ENCODE measurements at places on chromosomes 4 and X. TPM values are rescaled to one million over a fixed set of nuclear protein-coding genes. Genes with fewer than 3 reads are reported as not detected.
A peak's percentile ranks its signal among the peaks of the same experiment; 100 is the strongest.

GRCh38 chrX:292900-293897 lies 12.0 kb downstream of the PLCXD1 start:
- DNase-seq = peak; percentile 80

DNA sequence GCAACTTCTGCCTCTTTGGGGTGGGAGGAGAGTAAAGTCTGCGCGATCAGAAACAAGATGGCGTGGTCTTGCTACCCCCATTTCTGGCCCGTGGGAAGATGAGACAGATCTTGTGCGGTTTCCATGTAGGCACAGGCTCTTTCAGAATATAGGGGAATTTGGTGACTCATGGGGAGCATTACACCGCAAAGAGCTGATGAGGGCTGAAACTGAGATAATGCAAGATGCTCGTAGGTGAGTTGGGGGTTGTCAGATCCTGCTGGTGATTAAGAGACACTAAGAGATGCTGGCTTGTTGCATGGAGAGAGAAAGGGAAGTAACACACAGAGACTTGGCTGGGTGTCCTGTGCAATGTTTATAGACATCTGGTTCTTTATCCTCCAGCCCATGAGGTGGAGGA lies 1.5 kb downstream of the EVC start:
- peak; percentile 94 for DNase-seq

GRCh38 chr4:7070729-7071511 lies 3.1 kb upstream of the GRPEL1 start:
- DNase-seq = peak; percentile 94

GRCh38 chr4:154559494-154560418 lies 3.1 kb upstream of the FGB start:
- peak; percentile 47 for DNase-seq

DNA sequence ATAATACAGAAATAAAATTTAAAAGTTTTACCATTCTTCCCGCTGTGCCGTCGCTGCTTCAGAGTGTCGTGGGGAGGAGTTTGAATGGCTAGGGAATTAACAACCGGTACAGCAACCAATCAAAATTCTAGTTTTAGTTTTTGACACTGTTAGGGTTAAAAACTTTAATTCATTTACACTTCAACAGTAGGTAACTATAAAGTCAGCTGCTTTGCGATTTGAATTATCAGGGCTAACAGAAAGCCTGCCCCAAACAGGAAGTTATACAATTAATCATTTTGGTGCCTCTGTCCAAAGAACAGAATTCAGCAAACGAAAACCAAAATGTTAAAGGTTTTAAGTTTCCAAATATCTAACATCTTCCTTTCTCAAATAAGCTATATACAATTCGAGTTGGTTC lies 2.3 kb downstream of the HNRNPD start:
- DNase-seq = peak; percentile 69

DNA sequence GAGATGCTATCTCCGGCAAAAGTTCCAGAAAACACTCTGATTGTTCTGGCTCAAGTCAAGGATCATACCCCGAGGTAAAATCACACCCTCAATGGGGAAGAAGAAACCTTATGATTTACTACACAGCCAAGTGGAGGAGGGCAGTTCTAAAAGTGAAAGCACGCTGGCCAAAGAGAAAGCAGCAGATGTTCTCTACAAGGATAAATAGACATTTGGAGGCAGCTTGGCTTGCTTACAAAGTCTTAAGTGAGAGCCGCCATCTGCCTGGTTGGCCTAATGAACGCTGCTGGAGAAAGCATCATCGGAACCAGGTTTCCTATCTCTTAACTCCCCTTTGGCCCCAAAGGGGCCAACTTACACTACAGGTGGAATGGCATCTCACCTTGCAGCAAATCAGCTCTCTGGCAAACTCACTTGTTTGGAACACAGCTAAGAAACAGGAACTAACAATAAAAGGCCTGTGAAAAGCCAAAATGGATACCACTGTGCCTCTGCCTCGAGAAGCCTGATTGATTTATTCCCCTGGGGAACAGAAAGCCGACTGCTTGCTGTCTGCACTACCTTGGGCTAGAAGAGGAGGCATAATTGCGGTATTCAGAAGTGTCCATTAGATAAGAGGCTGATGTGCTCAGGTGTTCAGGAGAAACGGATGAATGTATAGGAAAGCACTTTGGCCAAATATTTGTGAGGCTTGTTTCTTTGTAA lies 22.8 kb downstream of the FRAS1 start:
- DNase-seq = no peak

GRCh38 chrX:134619838-134620237 lies 38.4 kb downstream of the PLAC1 start:
- no peak for DNase-seq

GRCh38 chr4:112147697-112148096 lies 2.4 kb downstream of the FAM241A start:
- peak; percentile 86 for DNase-seq

DNA sequence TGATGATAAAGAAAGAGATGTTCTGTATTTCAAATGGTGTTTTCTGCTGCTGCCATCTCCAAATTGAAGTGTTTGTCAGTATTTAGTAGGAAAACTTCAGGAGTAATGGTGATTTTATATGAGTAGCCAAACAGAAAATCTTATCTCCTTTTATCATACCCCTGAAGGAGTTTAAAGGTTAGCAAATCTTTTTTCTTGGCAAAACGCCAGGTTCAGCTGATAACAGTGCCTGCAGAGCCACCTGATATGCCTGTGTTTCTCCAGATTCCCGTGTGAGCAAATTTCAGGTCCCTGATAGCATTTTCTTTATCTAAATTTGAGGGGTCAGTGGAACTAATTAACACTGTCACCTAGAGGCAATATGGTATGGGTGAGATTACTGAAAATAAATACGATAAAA lies 65.8 kb upstream of the ETNPPL start:
- DNase-seq = no peak

GRCh38 chrX:63664741-63665140 lies 120.3 kb downstream of the ARHGEF9 start:
- DNase-seq = no peak

- DNase-seq = no peak
Measured at GRCh38 chr4:10225096-10225495, 108.5 kb upstream of the WDR1 start.

GRCh38 chr4:38534344-38535045 lies 129.5 kb upstream of the KLF3 start:
- DNase-seq = no peak

GRCh38 chr4:79450053-79450452 lies 42.0 kb upstream of the GK2 start:
- no peak for DNase-seq

DNA sequence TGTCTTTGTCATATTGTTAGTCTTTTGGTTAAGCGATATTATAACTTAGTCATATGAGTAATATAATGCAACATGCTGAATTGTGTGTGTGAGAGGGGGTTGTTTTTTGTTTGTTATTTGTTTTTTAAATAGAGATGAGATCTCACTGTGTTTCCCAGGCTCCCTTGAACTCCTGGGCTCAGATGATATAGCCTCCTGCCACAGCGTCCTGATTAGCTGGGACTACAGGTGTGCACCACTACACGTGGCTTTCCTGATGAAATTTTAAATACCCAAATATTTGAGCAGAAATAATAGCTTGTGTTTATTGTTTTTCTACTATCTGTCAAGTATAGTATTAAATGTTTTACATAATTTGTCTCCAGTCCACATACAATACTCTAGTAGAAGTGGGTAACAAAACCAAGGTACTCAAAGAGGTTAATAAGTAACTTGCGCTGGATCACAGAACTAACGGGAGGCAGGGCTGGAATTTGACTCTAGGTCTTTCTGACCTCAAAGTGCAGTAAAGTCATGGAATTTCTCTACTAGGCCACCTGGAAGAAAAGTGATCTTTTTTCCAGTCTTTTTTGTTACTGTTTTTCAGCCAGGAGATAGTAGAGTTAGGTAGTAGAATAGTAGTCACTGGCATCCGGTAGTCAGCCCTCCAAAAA lies 47.8 kb downstream of the CLCN3 start:
- DNase-seq = no peak

- DNase-seq = peak; percentile 19
Measured at GRCh38 chr4:74618659-74619058, 173.7 kb downstream of the AREG start.

DNA sequence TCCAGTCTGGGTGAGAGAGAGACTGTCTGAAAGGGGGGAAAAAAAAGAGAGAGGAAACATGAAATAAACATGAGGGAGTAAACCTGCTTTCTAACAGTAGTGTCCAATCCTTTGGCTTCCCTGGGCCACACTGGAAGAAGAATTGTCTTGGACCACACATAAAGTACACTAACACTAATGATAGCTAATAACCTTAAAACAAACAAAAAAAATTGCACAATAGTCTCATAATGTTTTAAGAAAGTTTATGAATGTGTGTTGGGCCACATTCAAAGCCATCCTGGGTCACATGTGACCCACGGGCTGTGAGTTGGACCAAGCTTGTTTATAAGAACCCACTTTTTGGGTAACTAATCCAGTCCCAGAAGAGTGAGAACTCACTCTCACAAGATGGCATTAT lies 30.3 kb downstream of the PDS5A start:
- no peak for DNase-seq

DNA sequence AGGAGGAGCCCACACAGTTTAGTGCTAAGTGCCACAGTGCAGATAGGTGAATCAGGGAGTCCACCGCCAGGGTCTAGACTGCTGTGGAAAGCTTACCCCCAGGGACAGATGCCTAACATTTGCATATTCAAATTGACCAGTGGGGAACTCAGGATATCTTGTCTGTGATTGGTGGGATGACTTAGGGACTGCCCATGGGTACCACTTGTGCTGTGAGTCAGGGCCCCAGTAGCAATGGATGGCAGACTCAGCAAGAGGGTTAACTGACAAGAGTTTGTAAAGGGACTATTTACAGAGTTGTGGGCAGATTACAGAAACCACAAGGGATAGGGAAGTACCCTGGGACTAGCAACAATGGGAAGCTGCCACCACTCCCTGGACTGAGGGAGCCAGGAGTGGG lies 282.1 kb downstream of the BCOR start:
- DNase-seq = peak; percentile 48

GRCh38 chrX:123263747-123264146 lies 79.7 kb downstream of the GRIA3 start:
- DNase-seq = no peak

GRCh38 chr4:145533001-145533400 lies 51.3 kb downstream of the SMAD1 start:
- DNase-seq = no peak

GRCh38 chrX:23114241-23114640 lies 114.5 kb downstream of the DDX53 start:
- DNase-seq = no peak

DNA sequence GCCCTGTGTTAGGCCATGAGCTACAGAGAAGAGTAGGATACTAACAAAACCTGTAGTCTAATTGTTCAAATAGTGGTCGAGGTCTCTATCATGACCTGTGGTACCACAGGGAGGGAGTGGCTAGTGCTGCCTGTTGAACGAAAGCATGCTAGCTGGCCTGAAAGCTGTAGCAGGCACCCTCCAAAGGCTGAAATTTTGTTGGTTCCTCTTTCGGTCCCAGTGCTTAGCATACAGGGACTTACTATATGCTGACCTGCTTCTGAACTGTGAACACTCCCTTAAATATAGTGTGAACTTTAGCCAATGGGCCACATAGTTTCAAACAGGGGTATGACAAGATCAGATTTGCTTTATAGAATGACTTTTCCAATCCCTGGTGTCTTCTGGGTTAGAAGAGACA lies 113.4 kb downstream of the PJA1 start:
- DNase-seq = no peak

- peak; percentile 17 for DNase-seq
Measured at GRCh38 chr4:3217771-3218170, 31.2 kb upstream of the MSANTD1 start.

DNA sequence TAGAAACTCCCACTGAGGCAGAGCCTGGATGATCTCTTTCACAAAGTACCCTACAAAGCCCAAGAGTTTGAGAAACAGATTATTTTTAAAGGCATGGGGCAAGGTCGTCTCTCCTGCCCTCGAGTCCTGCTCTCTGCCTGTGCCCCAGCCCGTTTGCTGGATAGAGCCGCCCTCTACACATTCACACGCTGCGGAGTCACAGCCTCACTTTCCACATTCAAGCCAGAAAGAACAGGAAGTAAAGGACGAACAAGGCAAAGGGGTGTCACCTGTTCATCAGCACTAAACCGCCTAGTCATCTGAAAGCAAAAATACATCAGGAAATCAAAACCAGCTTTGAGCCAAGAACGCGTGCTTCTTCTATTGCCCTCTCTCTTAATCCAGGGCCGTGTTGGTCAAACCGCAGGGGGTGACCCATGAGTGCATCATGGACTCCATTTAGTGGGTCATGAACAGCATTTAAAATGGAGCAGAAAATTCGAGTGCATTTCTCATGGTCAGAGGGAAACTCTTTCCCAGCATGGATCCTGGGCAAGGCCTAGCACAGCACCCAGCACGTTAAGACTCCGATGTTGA lies 83.4 kb downstream of the PHKA2 start:
- DNase-seq = peak; percentile 82

- DNase-seq = no peak
Measured at GRCh38 chrX:74344280-74344622, 40.3 kb downstream of the ZCCHC13 start.

GRCh38 chr4:22957774-22958309 lies 265.1 kb downstream of the GBA3 start:
- DNase-seq = no peak

DNA sequence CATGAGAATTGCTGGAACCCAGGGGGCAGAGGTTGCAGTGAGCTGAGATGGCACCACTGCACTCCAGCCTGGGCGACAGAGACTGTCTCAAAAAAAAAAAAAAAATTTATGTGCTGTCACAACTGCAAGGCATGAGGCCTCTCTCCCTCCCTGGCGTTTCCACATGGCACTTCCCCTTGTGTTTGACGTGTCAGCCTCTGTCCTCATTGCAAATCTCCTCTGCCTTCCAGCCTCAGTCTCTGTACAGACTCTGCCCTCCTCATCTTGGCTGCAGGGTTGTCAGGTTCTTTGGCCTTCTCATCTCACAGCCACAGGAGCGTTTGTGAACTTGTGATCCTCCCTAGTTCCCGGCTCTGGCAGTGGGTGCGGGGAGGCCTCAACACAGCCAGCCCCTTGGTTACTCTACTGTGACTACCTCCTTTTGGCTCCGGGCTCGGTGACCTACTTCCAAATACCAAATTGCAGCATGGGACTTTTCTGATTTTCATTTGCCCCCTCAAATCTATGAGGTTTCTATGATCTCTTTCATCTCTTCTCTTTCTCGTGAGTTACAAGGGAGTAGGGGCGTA lies 250.0 kb downstream of the CBR4 start:
- no peak for DNase-seq

DNA sequence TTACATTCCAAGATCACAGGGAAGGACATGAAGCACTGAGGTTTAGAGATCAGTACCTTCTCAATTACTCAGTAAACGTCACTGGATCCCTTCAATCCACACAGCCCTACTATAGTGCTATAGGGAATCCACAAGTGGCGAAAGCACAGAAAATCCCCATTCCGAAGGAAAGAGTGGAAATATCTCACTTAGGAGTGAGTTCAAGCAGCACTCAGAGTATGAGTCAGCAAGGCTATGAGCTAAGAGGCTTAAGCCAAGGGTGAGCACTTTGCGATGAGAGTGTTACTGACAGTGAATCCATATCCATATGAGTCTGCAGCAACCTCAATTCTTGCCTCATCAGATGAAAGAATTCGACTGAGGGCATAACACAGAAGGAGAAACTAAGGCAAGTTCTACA lies 165.1 kb downstream of the VSIG4 start:
- DNase-seq = no peak

Gene LRRC66
- total RNA-seq = 0.36 TPM

Gene FAM193A
- total RNA-seq = 23.2 TPM

Gene CORIN
- total RNA-seq = 0.88 TPM

Gene GNRHR
- total RNA-seq = not detected

Gene SMARCAD1
- total RNA-seq = 41.3 TPM

Gene SOD3
- total RNA-seq = 2.1 TPM

Gene UCP1
- not detected for total RNA-seq

Gene HSFX4
- not detected for total RNA-seq

Gene CLTRN
- 0.29 TPM for total RNA-seq

Gene QRFPR
- total RNA-seq = not detected

Gene SLC16A2
- total RNA-seq = 15.6 TPM

Gene RAI2
- under 0.01 TPM for total RNA-seq

Gene KLHL34
- total RNA-seq = under 0.01 TPM
